ENCODE measurements at places on chromosomes 4 and X. TPM values are rescaled to one million over a fixed set of nuclear protein-coding genes. Genes with fewer than 3 reads are reported as not detected.

The MAGEA10 gene
- total RNA-seq: not detected

The SOWAHD gene
- total RNA-seq: 0.31 TPM

The MAGEC2 gene
- total RNA-seq: not detected

The TLR3 gene
- total RNA-seq: 0.63 TPM

The EGF gene
- total RNA-seq: 0.31 TPM

The GYPE gene
- total RNA-seq: 0.63 TPM

The BEND2 gene
- under 0.01 TPM for total RNA-seq

The G3BP2 gene
- total RNA-seq: 269 TPM

The EGFL6 gene
- total RNA-seq: 0.31 TPM

The FHDC1 gene
- total RNA-seq: 7.2 TPM

The CFAP47 gene
- total RNA-seq: 5.6 TPM

All from parietal lobe (tissue), 2 donors.